Right ventricle myocardium inferior (tissue), 1 donor: ENCODE measurements at places on chromosomes 13 and 19. TPM values are rescaled to one million over a fixed set of nuclear protein-coding genes. Genes with fewer than 3 reads are reported as not detected.

PLIN4 gene
- 241 TPM for total RNA-seq

ZNF723 gene
- not detected for total RNA-seq

CALR3 gene
- not detected for total RNA-seq

GRCh38 chr19:33407140-33407551 lies 33.6 kb downstream of the CEBPG start:
- DNase-seq = peak; percentile 9

DNA sequence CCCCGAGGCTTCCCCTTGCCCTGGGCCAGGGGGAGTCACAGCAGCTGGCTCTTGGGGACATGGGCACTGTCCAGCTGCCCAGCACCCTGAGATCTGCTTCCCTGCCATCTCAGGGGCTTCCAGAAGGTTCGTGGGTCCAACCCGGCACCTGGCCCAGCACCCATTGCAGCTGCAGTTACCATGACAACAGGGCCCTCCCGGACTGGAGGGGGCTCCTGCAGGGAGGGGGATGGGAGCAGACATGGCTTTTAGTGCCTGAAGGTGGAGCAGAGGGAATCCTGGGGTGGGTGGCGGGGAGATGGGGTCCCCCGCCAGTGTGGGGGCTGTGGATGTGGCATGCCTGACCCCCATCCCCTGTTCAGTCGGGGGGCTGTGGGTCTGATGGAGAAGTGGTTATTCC lies 14.7 kb downstream of the PIN1 start:
- no peak for DNase-seq

- no peak for DNase-seq
Observed at GRCh38 chr13:21033856-21034602, 27.4 kb downstream of the LATS2 start.

GRCh38 chr13:33918199-33918932 lies 100.4 kb downstream of the RFC3 start:
- DNase-seq = no peak

GRCh38 chr13:54852831-54853230 lies 1824.2 kb downstream of the OLFM4 start:
- DNase-seq = no peak

- no peak for DNase-seq
Observed at GRCh38 chr19:46919324-46919723, 58.5 kb downstream of the ARHGAP35 start.

DNA sequence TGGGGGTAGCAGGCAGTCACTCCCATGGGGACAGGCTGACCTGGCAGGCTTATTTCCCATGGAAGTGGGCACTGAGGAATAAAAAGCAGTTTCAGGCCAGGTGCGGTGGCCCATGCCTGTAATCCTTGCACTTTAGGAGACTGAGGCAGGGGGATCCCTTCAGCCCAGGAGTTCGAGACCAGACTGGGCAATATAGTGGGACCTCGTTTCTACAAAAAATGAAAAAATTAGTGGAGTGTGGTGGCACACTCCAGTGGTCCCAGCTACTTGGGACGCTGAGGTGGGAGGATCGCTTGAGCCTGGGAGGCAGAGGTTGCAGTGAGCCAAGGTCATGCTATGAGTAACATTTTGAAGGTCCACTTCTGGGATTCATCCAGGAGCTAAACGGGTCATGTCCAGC lies 6.0 kb downstream of the GJB2 start:
- no peak for DNase-seq
